ENCODE measurements at places on chromosomes 3 and 15.

DNA sequence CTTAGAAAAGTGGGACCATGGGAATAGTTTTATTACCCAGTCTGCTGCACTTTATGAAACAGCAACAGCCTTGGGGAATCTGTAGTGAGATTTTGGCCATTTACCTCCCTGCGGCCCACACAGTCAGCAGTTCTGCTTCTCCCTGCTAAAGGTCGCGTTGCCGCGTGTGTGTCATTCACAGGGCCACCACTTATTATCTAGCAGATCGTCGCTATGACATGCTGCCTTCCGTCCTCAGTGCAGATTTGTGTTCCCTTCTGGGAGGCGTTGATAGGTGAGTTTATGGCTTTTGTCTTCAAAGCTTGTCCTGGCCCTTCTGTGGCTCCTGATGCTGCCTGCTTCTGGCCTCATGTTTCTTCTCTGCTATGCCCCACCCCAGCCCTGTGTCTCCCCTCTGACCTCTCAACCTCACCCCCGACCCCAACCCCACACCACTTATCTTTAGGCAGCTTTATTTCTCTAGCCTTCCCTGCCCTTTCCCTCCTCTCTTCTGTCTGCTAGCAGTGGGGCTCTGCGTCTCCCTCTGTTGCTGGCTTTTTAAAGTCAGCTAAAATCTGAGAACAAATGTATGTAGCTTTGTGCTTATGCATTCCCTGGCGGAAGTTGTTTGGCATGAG is 30.1 kb downstream of the DIS3L start:
- no peak for DNase-seq

GRCh38 chr15:81068516-81068915 is 65.6 kb upstream of the CFAP161 start:
- no peak for DNase-seq

DNA sequence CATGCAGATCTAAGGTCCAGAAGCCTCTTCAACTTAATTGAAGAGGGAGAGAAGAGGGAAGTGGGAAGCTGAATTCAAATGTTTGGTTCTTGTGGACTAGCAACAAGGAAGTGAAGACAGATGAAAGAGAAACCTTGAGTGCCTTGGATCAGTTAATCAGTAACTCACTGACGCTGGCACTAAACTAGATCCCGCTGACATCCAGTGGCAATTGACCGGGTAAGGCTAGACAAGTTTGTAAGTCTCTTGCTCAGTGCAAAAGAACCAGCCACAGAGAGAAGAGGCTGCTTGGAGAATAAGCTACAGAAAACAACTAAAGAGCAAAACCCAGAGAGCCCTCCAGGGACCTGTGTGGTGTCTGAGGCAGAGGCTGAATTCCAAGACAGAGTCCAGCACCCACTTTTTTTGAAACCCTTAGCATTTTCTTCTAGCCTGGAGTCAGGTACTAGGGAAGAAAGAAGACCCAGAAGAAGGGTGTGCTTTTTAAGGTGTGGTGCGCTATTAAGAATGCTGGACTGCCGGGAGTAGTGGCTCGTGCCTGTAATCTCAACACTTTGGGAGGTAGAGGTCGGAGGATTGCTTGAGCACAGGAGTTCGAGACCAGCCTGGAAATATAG is 6.9 kb downstream of the PLCH1 start:
- no peak for DNase-seq

DNA sequence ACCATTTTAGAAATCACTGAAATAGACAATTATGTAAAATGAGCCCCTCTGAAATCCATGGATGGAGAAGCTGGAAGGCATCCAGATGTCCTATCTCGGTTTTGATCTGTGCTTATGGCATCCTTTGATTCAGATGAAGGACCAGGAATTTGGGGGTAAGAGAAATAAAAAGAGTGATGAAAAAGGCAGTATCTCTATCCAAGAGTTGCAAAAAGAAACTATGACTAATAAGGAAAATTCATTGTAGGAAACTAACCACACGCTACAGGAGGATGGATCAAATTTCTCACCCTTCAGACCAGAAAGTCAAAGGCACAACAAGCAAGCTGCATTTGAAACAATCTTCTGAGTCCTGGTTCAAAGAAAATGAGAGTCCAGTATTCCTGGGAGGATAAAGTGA is 34.8 kb downstream of the SRGAP3 start:
- no peak for DNase-seq

DNA sequence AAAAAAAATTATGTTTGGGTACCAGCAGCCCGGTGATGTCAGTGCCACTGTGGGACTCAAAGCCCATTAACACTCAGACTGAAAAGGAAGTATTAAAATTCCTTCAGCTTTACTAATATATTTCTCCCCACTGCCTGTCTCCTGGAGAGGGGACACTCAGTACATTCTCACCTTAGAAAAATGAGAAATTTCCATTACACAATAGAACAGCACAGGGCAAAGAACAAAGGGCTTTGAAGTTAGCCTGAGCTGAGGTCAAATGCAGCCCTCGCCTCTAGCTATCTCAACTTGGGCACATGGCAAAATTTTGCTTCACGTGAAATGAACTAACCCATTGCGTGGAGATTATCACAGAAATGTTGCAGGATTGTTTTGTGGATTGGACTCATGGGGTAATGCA is 80.8 kb downstream of the RARB start:
- no peak for DNase-seq

- no peak for DNase-seq
Measured at GRCh38 chr3:161156936-161157335, 51.8 kb upstream of the B3GALNT1 start.
